Bronchial smooth muscle cell (primary cell): ENCODE measurements at places on chromosomes 5 and 9. TPM values are rescaled to one million over a fixed set of nuclear protein-coding genes. Genes with fewer than 3 reads are reported as not detected.

The EGR1 gene
- 1.7 and 2.9 TPM in 2 replicates for total RNA-seq

The ANKRD31 gene
- 0.09 and 0.16 TPM in 2 replicates for total RNA-seq

The CATSPER3 gene
- 0.16 and 0.17 TPM in 2 replicates for total RNA-seq

The ITGA2 gene
- 8.3 and 29.0 TPM in 2 replicates for total RNA-seq

The CARD9 gene
- 0.77 and 0.79 TPM in 2 replicates for total RNA-seq

The MRPL36 gene
- 58.3 and 68.9 TPM in 2 replicates for total RNA-seq

The GDNF gene
- total RNA-seq: 0.09 and 0.32 TPM in 2 replicates

The SMIM33 gene
- not detected in 2 replicates for total RNA-seq

The RASEF gene
- total RNA-seq: 0.16 TPM in 1 of 2 replicates, not detected in the other

The PCDHB3 gene
- total RNA-seq: 0.16 and 0.52 TPM in 2 replicates

The C9 gene
- total RNA-seq: 0.16 and 0.17 TPM in 2 replicates
